ENCODE measurements at places on chromosomes 7 and 10.

DNA sequence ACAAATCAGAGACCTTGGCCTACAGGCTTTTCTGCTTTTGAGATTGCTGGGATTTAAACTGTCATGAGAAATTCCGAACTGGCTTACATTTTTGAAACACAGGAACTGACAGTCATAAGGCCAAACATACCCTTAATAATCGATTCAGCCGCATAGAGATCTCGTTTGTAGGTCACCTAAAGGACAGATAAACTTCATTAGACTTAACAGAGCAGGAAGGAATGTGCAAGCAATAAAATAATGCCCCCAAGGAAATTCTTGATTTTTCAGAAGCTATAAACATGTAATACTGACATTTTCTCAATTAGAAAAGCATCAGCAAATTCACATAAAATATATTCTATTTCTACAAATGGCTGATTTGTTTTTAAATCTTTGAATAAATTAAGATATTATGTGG is 120.0 kb downstream of the CRPPA start:
- DNase-seq = no peak

DNA sequence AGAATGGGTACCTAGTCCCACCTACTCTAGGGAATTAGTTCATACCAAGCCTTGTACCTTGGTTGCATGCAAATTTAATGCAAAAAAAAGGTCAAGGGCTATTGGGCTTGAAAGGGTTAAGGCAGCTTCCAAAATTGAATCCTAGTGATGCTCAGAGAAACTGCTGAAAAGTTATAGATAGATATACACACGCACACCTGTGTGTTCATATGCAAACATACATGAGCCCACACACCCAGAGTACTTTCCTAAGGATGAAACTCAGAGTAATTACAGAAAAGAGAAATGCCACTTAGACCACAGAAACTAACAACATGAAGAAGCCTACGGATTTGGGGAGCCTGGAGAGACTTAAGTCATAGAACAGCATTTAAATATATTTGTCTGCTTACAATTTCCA is 1.5 kb downstream of the SLC25A13 start:
- no peak for DNase-seq

DNA sequence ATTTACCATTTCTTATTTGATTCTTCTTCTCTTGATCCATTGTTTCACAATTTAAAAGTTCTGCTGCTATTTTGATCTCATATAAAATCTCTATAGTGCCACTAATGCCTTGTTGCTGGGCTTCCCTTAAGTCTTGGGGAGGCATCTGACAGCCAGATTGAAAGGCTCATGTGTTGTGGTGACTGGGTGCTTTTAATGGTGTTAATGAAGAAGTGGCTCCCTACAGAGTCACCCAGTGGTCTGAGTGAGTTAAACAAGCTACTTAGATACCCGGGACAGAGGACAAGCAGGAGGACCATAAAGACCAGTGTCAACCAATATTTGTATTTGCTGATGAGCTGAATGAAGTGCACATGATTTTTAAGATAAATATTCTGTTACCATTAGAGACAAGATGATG is 176.4 kb upstream of the HABP2 start:
- no peak for DNase-seq

DNA sequence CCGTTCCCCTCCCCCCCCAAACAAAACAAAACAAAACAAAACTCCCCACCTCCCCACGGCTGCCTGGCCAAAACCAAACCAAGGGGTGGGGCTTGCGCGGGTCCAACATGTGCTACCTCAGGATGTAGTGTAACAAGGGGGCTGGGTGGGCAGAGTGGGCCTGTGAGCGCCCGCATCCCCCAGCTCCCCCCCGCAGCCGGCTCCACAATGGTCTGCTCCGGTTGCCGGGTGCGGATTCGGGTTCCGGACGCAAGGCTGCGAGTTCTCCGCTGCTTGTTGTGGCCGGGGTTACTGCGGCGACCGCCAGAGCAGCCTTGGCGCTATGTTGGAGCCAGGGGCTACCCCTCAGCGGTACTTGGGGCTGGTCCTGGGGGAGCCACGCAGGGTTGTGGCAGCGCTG is 4.9 kb downstream of the C10orf143 start:
- DNase-seq = no peak

- peak; percentile 46 for DNase-seq
These were observed 163.6 kb downstream of the PIP4K2A start for GRCh38 chr10:22550732-22551131.

DNA sequence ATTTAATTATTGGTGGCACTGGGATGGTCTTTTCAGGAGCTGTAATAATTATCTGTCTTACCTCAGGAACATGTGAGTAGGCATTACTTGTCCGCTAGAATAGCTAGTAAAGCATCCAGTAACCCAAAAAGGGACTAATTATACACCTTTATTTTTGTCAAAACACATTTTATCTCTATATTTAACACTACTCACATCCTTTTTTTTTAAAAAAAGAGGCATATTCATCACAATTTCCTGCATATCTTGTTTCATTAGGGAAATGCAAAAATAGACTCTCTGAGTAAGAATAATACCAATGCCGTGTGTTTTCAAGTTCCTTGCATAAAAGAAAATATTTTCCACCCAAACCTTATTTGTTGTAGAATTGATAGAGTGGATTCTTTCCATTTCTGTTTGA is 99.5 kb downstream of the VTI1A start:
- no peak for DNase-seq

- no peak for DNase-seq
These were observed 84.7 kb upstream of the KDM7A start for GRCh38 chr7:140261522-140261921.

DNA sequence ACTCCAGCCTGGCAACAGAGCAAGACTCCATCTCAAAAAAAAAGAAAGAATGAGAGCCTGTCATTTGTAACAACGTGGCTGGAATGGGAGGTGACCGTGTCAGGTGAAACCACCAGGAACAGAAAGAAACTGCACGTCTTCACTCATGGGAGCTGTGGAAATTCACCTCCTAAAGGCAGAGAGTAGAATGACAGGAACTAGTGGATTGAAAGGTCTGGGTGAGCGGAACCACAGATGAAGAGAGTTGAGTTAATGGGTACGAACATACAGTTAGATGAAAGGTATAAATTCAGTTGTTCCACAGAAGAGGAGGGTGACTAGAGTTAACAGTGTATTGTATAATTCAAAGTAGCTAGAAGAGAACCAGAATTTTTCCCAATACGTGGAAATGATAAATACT is 78.6 kb downstream of the MAD1L1 start:
- peak; percentile 36 for DNase-seq

DNA sequence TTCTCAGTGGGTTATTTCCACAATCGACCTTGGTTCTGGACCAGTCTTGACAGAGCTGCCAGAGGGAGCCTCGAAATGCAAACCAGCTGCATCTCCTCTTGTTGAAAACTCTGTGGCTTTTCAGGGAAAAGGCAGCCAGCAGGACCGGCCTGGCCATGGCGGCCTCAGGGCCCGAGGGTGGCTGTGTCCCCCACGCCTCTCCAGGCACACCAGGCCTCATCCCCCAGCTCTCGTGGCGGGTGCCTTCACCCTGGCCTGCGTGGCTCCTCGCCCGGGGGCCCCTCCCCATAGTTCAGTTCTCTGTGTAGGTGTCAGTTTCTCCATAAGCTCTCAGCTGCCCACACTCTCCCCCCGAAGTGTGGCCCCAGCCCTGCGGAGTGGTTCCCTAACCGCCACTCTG is 63.5 kb downstream of the MGMT start:
- DNase-seq = no peak

DNA sequence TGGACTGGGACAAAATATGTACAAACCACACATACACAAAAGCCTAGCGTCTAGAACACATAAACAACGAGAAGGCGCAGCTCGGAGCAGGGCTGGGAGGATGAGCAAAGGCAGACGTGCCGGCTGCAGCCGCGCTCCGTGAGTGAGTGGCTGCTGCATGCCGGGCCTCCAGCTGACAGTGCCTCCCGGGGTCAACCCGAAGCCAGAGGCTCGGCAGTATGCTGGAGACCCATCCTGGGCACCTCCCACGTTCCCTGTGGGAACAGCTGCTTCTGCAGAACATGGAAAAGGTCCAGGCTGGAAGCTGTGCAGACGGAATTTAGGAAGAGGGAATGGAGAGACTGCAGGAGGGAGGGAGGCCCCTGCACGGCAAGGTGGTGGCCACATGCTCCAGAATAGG is 3.6 kb upstream of the GPR146 start:
- peak; percentile 58 for DNase-seq

GRCh38 chr10:12406764-12407400 is 57.5 kb downstream of the CAMK1D start:
- no peak for DNase-seq

GRCh38 chr10:13991353-13991752 is 339.4 kb downstream of the FRMD4A start:
- peak; percentile 30 for DNase-seq

DNA sequence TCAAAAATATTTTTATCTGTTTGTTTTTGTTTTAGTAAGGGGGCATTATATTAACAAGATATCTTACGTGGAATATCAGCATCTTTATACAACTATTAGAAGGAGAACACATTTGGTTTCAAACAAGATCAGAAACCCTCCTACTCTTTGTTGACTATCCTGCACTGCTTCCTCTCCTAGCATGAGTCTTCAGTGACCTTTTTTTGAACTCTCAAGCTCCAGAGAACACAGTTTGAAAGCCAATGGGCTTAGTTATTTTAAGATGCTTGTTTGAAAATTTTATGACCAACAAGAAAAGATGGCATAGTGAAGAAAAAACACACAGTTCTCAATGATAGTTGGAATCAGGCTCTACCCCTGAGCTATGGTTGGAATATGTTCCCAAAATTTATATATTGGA is 37.2 kb upstream of the RTKN2 start:
- DNase-seq = no peak

- peak; percentile 12 for DNase-seq
These were observed 831.0 kb downstream of the NXPH1 start for GRCh38 chr7:9264395-9264794.

- no peak for DNase-seq
These were observed 79.4 kb downstream of the MYL10 start for GRCh38 chr7:101549734-101550133.

DNA sequence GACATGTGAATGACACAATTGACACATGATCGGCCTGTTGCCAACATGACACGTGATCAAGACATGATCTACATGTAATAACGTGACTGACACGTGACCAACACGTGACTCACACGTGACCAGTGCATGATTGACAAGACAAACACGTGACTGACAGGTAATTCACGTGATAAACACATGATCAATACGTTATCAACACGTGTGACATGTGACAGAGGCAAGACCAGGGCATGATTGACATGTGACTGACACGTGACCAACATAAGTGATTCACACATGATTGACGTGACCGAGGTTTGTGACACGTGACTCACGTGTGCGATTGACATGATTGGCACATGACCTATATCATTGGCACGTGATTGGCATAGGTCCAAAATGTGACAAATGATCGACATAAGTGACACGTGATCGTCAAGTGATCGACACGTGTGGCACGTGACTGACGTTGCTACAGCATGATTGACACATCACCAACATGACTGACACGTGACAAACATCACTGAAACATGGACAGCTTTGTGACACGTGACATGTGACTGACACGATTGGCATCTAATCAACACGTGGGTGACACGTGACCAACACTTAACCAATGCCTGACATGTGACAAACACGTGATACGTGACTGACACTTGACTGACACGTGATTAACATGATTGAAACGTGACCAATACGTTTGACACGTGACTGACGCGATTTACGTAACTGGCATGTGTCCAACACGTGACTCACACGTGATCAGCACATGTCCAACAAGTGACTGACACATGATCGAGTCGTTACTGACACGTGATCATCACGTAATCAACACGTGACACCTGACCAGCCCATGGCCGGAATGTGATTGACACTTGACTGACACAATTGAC is 23.0 kb downstream of the CRPPA start:
- no peak for DNase-seq

DNA sequence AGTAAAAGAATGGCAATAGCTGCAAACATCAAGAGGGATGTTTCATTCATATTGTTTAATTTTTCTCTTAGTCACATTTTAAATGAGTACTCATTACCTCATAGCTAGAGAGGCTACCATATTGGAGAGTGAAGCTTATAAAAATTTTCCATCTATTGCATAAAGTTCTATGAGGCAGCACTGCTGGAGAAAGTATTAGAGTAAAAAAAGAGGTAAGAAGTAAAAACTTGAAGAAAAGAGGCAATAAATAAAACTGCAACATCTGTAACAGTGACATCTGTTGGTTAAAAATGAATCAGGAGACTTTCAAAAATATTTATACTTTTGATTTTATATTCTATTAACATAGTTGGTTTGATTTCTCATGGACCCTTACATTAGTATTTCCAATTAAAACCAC is 284.5 kb upstream of the SEMA3D start:
- no peak for DNase-seq

DNA sequence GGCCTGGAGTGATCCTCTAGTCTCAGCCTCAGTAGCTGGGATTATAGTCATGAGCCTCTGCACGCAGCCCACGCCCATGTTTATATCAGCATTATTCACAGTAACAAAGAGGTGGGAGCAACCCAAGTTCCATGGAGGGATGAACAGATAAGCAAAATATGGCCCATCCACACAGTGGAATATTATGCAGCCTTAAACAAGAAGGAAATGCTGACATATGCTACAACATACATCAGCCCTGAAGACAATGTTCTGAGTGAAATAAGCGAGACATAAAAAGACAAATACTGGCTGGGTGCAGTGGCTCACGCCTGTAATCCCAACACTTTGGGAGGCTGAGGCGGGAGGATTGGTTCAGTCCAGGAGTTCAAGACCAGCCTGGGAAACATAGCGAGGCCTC is 21.5 kb upstream of the PFKFB3 start:
- DNase-seq = no peak

- peak; percentile 9 for DNase-seq
These were observed 134.3 kb downstream of the GRK5 start for GRCh38 chr10:119341459-119342301.

- DNase-seq = peak; percentile 93
These were observed 33.4 kb upstream of the VWDE start for GRCh38 chr7:12436896-12437535.

- DNase-seq = no peak
These were observed 151.8 kb downstream of the BMPER start for GRCh38 chr7:34057136-34057535.

GRCh38 chr7:145036604-145037405 is 201.0 kb upstream of the TPK1 start:
- peak; percentile 85 for DNase-seq

DNA sequence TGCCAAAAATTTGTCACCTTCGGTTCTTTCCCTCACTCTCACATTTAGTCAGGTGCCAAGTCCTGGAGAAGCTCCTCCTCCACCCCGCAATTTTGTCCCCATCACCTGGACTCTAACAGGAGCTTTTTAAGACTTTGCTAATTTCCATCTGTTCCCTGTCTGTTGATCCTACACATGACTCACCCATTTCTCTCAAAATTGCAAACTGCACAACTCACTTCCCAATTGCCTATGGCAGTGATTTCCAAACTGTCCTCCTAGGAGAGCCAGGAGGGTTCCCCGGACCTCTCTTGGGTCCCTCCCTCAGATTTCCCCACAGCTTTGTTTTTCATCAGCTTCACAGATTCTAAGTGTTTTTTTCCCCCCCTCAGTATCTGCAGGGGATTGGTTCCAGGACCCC is 120.3 kb downstream of the WNT2 start:
- DNase-seq = no peak

Measured in NCI-H69 (cell line).